ENCODE measurements at places on chromosomes 2 and 18.

DNA sequence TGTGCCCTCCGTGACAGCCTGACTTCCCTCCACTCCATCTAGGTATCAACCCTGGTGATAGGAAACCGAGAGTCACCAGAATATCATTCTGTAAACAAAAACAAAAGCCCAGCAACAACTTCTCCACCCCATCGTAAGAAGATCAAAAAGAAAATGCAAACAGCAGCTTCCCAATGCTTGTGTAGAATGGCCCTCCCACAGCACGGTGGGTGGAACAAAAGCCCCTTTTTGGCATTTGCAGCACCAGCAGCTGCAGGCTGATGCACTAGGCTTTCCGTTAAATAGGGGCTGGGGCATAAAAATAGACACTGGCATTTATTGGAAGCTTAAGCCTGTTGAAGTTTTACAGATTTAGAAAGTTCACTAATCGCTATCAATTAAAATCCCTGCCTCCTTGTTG lies 513.0 kb downstream of the GALR1 start:
- DNase-seq: no peak

GRCh38 chr2:60602828-60603532 lies 49.5 kb upstream of the BCL11A start:
- DNase-seq: no peak

- no peak for DNase-seq
Observed at GRCh38 chr2:54640834-54641540, 82.5 kb upstream of the EML6 start.

DNA sequence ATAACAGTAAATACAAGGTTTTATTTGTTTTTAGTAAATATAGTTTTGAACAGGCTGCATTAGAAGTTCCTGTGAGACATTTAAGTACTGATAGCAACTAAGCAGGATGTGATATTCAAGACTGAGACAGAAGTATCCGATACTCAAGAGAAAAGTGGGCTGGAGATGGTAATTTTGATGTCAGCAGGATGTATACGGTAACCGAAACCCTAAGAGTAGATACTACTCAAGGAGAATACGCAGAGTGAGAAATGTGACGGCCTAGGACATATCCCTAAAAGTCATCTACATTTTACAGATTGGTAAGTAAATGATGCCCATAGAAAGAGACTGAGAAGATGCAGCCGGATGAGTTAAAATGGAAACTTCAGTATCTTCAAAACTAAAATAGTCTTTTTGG lies 115.4 kb downstream of the GORASP2 start:
- no peak for DNase-seq

- no peak for DNase-seq
Observed at GRCh38 chr2:38374984-38375383, 2.1 kb downstream of the ATL2 start.

GRCh38 chr18:55534547-55534946 lies 53.4 kb downstream of the TCF4 start:
- DNase-seq: no peak

GRCh38 chr2:76251342-76251741 lies 540.6 kb upstream of the GCFC2 start:
- no peak for DNase-seq

DNA sequence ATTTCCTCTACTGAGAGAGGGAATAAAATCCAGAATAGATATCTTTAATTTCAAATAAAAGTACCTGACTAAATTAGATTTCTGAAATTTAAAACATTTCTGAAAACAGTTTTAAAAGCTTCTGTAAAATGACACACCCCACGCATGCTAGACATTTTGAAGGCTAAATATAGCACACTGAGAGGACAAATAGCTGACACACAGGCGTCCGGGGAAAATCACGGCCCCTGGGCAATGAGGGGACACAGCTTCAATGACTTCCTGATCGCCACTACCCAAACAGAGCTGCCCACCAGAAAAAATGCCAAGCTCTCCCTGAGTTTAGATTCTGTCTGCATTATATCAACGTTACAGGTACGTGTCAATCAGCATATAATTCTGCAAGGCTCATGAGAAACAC lies 10.9 kb downstream of the TBC1D8 start:
- DNase-seq: no peak

DNA sequence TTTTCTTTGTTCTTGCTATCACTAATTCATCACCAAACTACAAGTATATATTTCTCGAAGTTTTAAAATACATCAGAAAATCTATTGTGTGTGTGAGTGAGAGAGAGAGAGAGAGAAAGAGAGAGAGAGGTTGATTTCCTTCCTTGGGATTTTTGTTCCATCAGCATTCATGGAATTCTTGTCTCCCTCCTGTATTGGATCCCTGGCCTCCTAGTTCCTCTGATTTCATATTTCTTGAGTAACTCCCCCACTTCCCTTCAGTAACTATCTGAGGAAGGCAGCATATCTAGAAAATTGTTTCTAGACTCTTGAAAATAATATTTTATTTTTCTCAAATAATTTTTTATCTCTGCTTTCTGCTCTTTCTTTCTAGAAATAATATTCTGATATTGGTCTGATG lies 13.3 kb upstream of the ACTR2 start:
- no peak for DNase-seq

DNA sequence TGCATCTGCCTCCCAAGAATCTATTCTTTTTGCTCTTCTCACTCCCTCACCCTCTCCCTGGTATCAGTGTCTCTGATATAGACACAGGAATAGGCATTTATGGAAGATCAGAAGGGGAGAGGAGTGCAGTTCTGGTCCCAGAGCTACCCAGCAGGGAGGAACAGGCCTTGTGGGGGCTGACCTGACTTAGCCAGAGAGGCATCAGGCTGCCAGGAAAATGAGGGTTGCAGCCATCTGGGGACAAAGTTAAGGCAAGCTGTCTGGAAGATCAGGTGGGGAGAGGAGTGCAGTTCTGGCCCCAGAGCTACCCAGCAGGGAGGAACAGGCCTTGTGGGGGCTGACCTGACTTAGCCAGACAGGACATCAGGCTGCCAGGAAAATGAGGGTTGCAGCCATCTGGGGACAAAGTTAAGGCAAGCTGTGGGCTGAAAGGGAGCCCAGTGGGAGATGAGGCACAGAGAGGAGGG lies 69.9 kb upstream of the HK2 start:
- DNase-seq: no peak

GRCh38 chr2:72040629-72041571 lies 106.8 kb downstream of the CYP26B1 start:
- no peak for DNase-seq

DNA sequence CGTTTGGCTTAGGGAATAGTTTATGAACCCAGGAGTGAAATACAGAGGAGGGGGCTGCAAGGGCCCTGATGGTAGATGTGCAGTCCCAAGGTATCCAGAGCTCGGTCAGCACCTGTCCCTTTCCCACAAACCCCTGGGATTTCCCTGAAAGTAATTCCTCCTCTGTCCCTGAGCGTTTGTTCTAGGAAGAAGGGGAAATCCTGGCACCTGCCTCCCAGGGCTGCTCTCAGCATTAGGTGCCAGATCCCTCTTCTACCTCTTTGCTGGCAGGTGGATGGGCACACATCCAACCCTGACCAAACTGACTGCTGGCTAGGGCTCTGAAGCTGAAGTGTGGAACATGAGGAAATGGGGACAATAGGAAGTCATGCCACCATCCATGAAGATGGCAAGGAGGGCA lies 824.0 kb downstream of the SLC4A3 start:
- DNase-seq: no peak

DNA sequence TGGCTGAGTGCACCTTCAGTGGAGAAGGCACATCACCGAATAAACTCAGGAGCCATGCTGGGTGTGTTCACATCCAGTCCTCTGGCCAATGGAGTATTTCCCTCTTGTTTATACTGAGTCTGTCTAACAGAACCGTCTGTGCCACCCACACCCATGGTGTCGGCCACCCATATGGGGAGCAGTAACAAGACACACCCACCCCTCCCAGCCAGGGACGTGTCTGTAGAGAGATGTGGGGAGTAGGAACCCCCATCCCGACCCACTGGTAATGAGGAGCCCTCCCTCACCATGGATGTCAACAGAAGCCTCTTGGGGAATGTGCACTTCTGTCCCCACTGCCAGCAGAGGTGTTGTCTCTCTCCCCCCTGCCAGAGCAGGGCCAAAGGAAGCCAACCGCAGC lies 37.1 kb downstream of the KCNG2 start:
- no peak for DNase-seq

DNA sequence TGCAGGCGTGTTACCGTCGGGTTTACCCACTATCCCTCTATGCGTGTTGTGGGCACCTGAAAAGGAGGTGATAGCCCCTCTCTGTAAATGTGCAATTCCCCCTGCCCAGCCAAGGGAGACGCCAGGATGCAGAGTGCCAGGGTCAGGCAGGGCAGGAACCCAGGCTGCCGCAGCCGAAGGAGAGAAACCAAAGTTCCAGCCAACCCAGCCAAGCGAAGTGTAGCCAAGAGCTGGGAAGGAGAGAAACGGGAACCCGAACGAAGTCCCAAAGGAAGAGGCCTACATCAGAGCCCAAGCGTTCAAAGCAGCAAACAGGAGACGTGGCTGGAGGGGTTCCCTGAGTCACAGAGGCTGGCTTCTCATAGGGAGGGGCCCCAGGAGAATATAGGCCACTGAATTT lies 24.2 kb upstream of the SPR start:
- no peak for DNase-seq

- DNase-seq: no peak
Observed at GRCh38 chr2:165594935-165595255, 125.4 kb downstream of the CSRNP3 start.

DNA sequence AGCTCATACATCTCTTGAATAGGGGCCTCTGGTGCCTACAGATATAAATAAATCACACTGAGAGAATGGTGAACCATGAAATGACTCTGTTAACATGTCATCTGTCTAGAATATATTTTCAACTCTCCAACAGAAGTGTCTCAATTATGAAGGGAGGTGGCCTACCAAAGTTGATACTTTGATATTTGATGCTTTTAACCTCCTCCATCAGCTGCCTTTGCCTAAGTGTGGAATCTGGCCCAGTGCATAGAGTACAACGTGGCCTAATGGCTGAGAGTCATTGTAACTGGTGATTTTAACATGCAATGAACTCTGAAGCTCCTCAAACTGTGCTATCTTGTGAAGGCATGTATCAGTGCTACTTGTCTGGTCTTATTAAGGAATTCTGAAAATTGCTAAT lies 93.4 kb downstream of the MYO3B start:
- DNase-seq: no peak

DNA sequence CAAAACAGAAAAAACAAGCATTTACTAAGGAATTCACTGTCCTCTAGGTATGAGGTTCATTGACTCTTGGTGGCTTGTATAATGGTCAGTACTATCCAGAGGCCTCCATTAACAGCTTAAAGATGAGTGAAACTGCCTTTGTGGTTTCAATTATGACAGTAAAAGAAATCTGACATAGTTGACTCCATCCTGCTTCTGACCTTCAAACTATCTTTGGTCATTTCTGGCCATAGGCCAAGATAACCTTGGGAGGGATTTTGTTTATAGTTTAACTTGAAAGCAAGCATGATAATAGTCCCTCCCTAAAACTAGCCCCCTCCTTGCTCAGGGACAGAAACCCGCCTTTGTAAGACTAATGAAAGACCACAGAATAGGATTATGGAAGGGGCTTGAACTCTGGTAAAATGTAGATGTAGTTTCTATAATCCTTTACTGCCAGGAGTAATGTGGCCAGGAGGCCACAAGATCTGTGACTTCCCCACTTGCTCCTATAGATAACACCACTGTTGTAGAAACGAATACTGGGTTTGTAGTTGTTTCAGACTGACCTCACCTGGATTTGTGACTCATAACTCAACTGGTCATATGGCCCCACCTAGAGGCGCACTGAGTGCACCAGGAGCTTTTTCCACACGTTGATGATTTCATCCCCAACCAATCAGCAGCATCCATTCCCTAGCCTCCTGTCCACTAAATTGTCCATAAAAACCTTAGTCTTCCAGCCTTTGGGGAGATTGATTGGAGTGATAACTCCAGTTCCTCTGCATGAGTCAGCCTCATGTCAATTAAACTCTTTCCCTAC lies 8.6 kb upstream of the PLEKHM3 start:
- no peak for DNase-seq

GRCh38 chr2:28296904-28297303 lies 95.8 kb upstream of the FOSL2 start:
- no peak for DNase-seq

GRCh38 chr2:184394642-184395041 lies 203.7 kb upstream of the ZNF804A start:
- no peak for DNase-seq

- no peak for DNase-seq
Observed at GRCh38 chr2:233115741-233116140, 55.6 kb downstream of the INPP5D start.

DNA sequence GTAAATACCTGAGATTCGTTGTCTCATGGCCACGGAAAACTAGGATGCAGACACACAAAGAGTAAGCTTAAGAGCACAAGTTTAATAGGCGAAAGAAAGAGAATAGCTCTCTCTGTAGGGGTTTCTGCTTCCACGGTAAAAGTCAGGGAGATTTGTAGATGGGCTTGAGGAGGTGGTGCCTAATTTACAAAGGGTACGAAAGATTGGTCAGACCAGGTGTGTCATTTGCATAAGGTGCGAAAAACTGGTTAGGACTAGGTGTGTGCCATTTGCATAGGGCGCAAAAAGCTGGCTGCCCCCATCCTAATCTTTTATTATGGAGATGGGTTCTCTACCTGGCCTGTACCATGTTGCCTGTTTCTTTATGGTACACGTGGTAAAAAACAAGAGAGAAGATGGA lies 170.5 kb upstream of the DOK6 start:
- DNase-seq: no peak

DNA sequence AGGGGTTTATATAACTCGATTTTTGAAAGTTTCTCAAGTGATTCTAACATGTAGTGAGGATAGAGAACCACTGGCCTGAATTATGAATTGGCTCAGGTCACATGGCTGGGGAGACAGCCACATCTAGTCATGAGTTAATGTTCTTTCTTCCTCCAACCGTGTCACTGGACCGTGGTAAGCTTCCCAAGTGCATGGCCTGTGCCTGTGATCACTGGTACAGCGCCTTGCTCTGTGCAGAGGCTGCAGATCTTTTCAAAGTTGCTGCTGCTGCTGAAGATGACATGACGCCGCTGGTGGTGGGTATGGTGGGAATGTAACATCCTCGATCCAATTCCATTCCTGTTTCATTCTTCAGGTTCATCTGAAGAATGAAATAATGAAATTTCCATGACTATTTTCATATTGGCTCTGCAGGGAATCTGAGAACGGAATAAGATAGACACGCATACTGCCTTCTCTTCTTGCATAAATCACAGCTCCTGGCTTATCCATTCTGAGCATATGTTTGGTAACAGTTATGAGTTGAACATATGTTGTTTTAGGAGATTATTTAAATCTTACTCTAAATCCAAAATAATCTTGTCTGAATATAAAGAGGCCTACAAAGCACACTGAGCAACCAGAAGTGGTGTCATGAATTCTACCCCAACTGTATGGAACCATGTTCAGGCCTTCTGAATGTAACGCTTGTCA lies 100.5 kb upstream of the THSD7B start:
- DNase-seq: no peak
